ENCODE measurements at places on chromosomes 7 and 10.

DNA sequence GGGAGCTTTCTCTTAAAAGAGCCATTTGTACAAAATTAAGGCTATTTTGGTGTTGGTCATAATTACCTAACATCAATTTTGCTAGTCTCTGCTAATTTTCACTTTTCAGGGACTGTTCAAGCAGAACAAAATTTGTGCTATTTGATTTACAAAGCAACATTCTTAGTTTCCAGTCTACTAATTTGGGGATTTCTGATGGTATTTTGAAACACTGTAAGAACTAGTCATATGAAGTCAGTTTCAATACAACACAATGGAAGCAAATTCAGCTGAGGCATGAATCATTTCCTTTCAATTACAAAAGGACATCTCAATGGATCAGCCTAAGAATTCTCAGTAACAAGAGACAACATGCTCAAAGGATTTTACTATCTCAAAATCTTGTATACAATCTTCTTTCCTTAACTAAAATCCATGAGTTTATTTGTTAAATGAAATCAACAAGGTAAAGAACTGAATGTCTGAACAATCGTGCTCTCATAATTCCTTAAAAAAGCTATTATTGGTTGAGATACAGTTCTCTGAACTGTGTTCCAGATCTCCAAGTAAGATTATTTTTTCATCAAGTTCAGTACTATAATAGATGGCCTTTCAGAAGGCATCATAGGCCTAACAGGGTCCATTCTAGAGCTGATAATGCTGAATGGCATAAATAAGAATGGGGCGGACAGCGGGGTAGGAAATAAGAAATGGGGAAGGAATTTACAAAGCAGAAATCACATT, 144.6 kb downstream of the NRCAM start:
- DNase-seq: no peak

DNA sequence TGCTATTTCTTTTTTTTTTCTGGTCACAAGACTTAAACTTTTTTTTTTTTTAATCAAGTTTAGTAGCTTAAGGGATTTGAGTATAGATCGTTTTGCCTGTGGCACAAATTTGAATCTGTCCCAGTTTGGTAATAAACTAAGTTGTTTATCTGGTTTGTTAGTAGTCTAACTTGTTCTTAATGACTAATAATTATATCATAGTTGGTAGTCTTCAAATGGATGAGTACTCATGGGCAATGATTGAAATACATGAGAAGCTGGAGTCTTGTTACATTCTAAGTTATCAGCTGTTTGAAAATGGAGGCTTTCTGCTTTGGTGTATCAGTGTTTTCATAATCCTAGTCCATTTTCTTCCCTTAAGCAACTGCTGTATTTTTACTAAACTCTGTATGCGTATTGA, 12.3 kb downstream of the BTAF1 start:
- no peak for DNase-seq

DNA sequence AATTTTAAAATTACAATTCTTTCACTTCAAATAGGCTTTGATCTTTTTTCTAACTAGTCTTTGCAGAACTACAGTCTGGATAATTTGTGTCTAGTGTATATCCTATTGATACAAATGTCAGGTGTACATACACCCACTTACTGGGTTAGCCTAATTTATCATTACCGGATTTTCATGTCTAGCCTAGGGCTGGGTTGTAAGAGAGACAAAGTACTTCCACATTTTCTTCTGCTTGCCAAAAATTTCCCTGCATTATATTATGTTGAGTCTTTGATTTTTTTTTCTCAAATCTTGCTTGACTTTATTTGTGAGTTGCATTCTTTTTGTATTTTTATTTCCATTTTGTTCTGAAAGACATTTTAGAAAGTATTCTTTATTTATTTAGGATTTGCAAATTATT, 284.8 kb upstream of the FZD8 start:
- no peak for DNase-seq

- DNase-seq: no peak
Observed at GRCh38 chr10:15309221-15309620, 61.9 kb downstream of the FAM171A1 start.

DNA sequence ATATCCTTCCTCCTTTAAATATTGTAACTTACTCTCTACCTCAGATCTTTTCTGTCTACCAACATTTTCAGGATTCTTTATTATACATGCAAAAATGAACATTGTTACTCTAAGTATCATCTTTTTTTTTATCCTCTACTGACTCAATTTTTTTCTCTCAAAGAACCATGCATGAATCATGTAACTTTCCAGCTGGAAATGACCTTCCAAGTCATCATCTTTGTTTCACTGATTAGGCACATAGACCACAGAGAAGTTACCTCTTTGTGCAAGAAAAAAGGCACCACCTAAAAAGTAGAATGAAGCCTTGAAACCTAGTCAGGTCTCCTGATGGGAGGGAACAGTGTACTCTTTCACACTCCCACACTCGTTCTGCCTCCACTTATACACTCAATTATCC, 234.9 kb downstream of the HGF start:
- DNase-seq: no peak

GRCh38 chr7:142030848-142031247, 35.2 kb downstream of the MGAM start:
- no peak for DNase-seq

Measured in pancreas (tissue), 10 donors.